ENCODE measurements at places on chromosomes 16 and 17.
A peak's percentile ranks its signal among the peaks of the same experiment; 100 is the strongest.

- DNase-seq: no peak
Observed at GRCh38 chr17:35056013-35056412, 7.5 kb downstream of the RFFL start.

DNA sequence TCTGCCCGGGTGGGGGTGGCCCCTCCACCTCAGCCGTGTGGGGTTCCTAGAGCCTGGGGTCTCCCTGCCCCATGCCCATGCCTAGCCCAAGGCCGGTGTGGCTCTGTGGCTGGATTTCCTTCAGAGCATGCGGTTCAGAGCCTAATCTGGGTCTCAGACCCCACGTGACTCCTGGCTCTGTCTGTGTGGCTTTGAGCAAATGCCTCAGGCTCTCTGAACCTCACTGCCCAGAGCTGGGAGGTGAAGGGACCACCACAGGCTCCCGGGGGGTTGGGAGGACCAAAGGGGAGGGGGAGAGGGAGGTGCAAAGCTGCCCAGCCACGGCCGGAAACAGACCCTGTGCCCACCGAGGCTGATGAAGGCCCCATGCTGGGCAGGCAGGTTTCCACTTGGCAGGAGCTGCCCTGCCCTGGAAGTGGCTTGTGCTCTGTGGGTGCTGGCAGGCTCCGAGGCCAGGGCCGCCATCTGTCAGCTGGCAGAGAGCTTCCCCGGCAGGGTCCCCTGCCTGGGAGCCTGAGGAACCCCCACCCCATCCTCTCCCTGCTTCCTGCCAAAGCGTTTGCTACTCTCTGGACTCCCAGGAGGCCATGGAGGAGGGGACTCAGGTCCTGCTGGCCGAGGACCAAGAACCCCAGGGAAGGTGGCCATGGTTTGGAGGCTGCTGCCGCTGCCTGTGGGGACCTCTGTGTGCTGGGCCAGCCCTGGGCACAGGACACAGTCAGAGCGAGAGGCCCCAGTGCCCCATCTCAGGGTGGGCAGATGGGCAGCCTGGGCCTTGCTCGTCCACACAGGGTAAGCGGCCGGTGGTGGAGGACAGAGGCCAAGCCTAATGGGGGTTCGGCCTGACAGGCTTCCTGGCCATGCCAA is 4.0 kb downstream of the CDH15 start:
- no peak for DNase-seq

- DNase-seq: peak; percentile 20
Observed at GRCh38 chr16:22353191-22353919, 21.1 kb downstream of the CDR2 start.

- no peak for DNase-seq
Observed at GRCh38 chr16:4744555-4745273, 10.4 kb downstream of the DNAAF8 start.

DNA sequence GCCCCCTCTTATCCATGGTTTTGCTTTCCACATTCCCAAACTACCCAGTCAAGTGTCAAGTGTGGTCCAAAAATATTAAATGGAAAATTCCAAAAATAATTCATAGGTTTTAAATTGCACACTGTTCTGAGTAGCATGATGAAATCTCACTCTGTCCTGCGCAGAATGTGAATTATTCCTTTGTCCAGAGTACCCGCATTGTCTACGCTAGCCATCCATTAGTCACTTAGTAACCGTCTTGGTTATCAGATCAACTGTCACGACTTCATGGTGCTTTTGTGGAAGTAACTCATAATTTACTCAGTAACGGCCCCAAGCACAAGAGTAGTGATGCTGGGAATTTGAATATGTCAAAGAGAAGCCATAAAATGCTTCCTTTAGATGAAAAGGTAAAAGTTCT is 94.9 kb downstream of the SLC39A11 start:
- DNase-seq: no peak

GRCh38 chr17:1414001-1414574 is 14.1 kb upstream of the YWHAE start:
- no peak for DNase-seq

DNA sequence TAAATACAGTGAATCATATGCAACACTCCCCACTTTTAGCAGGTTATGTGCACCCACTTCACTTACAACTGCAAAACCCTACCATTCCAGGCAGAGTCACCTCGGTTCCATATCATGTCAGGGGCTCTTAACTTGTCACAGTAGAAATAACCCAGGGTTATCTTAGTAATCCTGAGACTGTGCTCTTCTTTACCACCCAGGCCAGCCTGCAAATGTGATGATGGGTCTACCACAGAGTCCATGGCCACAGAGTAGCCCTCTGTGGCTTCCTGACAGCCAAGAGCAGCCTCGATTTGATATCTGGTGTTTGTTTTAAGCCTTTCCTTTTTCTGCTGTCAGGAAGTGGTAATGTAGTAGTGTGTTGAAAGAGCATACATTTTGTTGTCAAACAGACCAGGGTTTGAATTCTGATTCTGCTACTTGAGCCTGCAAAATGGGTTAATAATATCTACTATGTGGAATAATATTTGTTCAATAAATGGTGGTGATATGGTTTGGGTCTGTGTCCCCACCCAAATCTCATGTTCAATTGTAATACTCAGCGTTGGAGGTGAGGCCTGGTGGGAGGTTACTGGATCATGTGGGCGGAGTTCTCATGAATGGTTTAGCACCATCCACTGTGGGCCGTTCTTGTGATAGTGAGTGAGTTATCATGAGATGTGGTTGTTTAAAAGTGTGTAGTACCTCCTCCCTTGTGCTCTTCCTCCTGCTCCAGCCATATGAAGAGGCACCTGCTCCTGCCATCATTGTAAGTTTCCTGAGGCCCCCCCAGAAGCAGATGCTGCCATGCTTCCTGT is 416.5 kb downstream of the UTP18 start:
- no peak for DNase-seq

DNA sequence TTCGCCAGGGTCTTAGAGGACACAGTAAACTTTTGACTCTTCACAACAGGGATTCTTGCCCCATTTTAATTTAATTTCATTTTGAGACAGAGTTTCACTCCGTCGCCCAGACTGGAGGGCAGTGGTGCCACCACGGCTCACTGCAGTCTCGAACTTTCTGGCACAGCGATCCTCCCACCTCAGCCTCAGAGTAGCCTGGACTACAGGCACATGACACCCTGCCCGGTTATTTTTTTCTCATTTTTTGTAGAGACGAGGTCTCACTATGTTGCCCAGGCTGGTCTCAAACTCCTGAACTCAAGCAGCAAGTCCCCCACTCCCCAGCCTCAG is 329 bp upstream of the NLE1 start:
- no peak for DNase-seq

- no peak for DNase-seq
Observed at GRCh38 chr17:38579934-38580333, 25.8 kb downstream of the SRCIN1 start.

DNA sequence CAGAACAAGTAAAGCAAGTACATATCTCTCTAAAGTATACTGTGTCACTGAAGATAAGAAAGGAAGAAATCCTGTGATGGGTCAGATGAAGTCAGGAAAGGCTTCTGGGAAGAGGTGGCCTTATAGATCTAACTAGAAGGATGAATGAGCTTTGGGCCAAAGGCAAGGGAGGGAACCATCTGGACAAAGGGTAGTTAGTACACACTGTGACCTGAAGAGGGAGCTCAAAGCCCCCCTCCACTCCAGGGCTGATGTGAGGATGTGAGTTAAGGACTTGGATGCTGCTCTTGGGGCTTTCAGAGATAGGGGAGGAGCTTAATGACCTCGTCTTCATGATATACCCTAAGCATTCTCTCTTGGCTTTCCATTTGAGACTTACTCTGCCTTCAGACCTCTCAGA is 185.3 kb upstream of the CACNG3 start:
- peak; percentile 35 for DNase-seq

GRCh38 chr16:31029272-31029671 is 4.1 kb upstream of the STX4 start:
- no peak for DNase-seq

GRCh38 chr16:19884611-19885450 is at the start of gene GPRC5B:
TSS of gene GPRC5B (minus strand) at chr16:19884848. CDS start at chr16:19872845, 12,003 bp downstream.
- peak; percentile 50 for DNase-seq

DNA sequence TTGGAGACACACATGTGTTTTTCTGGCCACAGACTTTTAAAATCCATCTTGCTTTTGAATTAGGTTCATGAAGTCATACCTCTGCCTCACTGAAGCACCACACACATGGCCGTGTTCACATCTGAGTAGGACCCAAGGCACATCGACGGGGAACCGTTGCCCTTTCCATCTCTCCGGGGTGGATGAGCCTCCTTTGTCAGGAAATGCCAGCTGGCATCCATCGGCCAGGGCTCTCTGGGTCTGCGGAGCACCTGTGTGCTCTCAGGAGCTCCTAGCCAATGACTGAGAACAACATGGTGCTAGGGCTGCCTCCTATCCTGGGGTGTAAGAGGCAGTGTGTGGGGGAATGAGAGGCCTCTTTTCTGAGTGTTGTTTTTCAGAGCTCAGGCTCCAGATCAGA is 24.5 kb upstream of the NKD1 start:
- no peak for DNase-seq

GRCh38 chr17:57860414-57860999 is 10.7 kb upstream of the MRPS23 start:
- no peak for DNase-seq

GRCh38 chr16:12024429-12024828 is 47.9 kb downstream of the SNX29 start:
- DNase-seq: no peak

DNA sequence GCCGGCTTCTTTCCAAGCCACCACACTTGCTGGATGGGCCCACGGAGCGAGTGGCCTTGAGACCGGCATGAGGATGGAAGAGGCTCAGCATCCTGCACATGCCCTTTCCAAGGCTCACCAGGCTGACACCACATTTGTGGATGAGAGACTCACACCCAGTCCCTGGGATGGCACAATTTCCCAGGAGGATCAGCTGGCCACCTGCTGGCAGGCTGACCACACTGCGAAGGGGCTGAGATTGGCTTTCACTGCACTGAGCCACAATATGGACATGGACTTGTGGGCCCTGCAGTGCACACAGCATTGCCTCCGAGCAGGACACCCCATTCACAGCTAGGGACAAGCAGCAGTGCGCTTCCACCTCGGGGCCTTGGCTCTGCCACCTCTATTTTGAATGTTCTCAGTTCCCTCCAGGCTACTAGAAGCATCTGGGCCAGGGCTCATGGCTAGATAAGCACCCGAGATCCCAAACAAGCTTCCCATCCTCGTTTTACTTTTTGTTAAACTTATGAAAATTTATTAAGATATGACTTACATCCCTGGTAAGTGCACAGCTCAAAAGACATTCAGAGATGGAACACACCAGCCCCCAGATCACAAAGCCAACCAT is 25.3 kb upstream of the KSR1 start:
- peak; percentile 16 for DNase-seq

- DNase-seq: no peak
Observed at GRCh38 chr17:31321966-31322365, 544 bp upstream of the EVI2A start.

- no peak for DNase-seq
Observed at GRCh38 chr17:11300738-11301137, 59.7 kb downstream of the SHISA6 start.

- no peak for DNase-seq
Observed at GRCh38 chr16:54493594-54493993, 207.0 kb upstream of the IRX3 start.

GRCh38 chr16:2157480-2158261 is 2.1 kb downstream of the TRAF7 start:
- no peak for DNase-seq

GRCh38 chr16:53456625-53457024 is 22.4 kb downstream of the RBL2 start:
- peak; percentile 38 for DNase-seq

- no peak for DNase-seq
Observed at GRCh38 chr17:11645426-11645825, 47.2 kb downstream of the DNAH9 start.

DNA sequence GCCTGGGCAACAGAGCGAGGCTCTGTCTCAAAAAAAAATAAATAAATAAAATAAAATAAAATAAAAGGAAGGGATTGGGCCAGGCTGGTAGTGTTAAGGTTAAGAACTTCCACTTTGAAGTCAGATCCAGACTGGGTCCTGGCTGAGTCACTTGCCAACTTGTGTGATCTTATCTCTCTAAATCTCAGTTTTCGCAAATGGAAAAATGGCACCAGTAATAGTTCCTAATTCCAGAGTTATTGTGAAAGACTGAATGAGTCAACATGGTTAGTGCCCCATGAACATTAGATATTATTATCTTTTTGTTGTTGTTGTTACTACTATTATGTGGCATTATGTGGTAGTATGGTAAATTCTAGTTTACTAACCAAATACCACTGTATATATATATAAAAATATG is 188.0 kb upstream of the AXIN2 start:
- DNase-seq: no peak

GRCh38 chr17:20128036-20128667 is 119.0 kb downstream of the SPECC1 start:
- no peak for DNase-seq
